Trophoblast cell (in vitro differentiated cells and primary cell): ENCODE measurements at places on chromosomes 2 and 18.

GRCh38 chr2:158004126-158004764 lies 97.4 kb upstream of the UPP2 start:
- H3K27ac ChIP-seq: no peak overlapping the region
- DNase-seq: no peak
- H3K4me3 ChIP-seq: no peak overlapping the region
- no peaks in the 10 kb centered on the region for H3K27me3 ChIP-seq
- no peaks in the 10 kb centered on the region for H3K36me3 ChIP-seq

DNA sequence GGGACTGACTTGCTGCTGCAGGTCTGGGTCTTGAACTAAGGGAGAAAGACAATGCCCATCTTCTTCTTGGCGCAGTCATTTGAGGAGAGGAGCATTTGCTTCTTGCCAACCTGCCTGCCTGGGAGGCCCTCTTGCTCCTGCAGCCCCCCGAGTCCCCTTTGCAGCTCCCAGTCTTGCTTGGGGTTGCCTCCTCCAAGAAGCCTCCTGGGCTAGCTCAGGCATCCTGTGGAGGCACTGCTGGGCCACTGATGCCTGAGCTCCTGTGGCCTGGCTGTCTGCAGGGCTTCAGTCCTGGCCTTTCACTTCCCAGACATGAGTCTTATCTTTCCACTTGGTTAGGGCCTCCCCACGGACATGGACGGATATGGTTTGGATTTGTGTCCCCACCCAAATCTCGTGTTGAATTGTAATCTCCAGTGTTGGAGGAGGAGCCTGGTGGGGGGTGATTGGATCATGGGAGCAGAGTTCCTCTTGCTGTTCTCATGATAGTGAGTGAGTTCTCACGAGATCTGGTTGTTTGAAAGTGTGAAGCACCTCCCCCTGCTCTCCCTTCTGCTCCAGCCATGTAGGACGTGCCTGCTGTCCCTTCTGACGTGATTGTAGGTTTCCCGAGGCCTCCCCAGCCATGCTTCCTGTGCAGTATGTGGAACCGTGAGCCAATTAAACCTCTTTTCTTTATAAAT lies 17.3 kb downstream of the HPCAL1 start:
- DNase-seq: no peak
- H3K36me3 ChIP-seq: no peaks in the 10 kb centered on the region
- peaks cover 4% of the 10 kb centered on the region for H3K4me1 ChIP-seq
- H3K27ac ChIP-seq: no peak overlapping the region

- no peak overlapping the region for H3K4me3 ChIP-seq
- no peaks in the 10 kb centered on the region for H3K4me1 ChIP-seq
- no peak for DNase-seq
- H3K36me3 ChIP-seq: no peaks in the 10 kb centered on the region
- no peak overlapping the region for H3K27ac ChIP-seq
These were observed 279.6 kb downstream of the SLC4A3 start for GRCh38 chr2:219907011-219907365.

GRCh38 chr2:200964498-200964897 lies 1.0 kb upstream of the ORC2 start:
- DNase-seq: peak; percentile 10
- no peaks in the 10 kb centered on the region for H3K27me3 ChIP-seq
- no peak overlapping the region for H3K4me3 ChIP-seq
- H3K36me3 ChIP-seq: no peaks in the 10 kb centered on the region
- peaks cover 5% of the 10 kb centered on the region for H3K4me1 ChIP-seq

GRCh38 chr2:241616168-241617125 lies 20.5 kb downstream of the THAP4 start:
- H3K36me3 ChIP-seq: peaks cover 13% of the 10 kb centered on the region
- H3K4me1 ChIP-seq: peaks cover 4% of the 10 kb centered on the region
- no peak overlapping the region for H3K4me3 ChIP-seq
- no peak overlapping the region for H3K27ac ChIP-seq
- H3K27me3 ChIP-seq: no peaks in the 10 kb centered on the region
- no peak for DNase-seq

GRCh38 chr18:40152859-40153258 lies 1802.2 kb upstream of the PIK3C3 start:
- H3K27me3 ChIP-seq: no peaks in the 10 kb centered on the region
- DNase-seq: no peak
- H3K4me1 ChIP-seq: no peaks in the 10 kb centered on the region
- H3K4me3 ChIP-seq: no peak overlapping the region
- H3K36me3 ChIP-seq: no peaks in the 10 kb centered on the region

GRCh38 chr2:223306371-223306770 lies 254.4 kb downstream of the KCNE4 start:
- no peaks in the 10 kb centered on the region for H3K36me3 ChIP-seq
- H3K4me3 ChIP-seq: no peak overlapping the region
- H3K4me1 ChIP-seq: no peaks in the 10 kb centered on the region
- DNase-seq: peak; percentile 50
- no peaks in the 10 kb centered on the region for H3K27me3 ChIP-seq

DNA sequence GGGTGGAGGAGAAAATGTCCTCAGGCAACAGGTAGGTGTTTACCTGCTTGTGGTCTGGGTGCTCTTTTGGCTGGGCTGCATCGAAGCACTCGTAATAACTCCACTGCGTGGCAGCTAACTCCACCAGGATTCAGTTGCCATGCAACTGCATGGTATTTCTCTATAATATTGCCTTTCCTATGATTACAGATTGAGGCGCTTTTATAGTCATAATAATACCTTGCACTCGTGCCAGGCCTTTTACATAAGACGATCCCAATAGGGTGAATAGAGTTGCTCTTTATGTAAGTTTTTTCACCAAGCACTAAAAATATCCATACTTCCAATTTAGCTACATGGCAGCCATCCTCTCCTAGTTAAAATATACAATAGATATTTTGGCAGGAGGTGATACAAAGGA lies 19.7 kb upstream of the NYAP2 start:
- no peak overlapping the region for H3K4me3 ChIP-seq
- DNase-seq: no peak
- H3K27ac ChIP-seq: no peak overlapping the region
- no peaks in the 10 kb centered on the region for H3K36me3 ChIP-seq
- no peaks in the 10 kb centered on the region for H3K27me3 ChIP-seq

GRCh38 chr18:13525381-13526029 lies 200.9 kb downstream of the FAM210A start:
- H3K4me3 ChIP-seq: no peak overlapping the region
- H3K4me1 ChIP-seq: no peaks in the 10 kb centered on the region
- no peak for DNase-seq
- no peaks in the 10 kb centered on the region for H3K27me3 ChIP-seq

- H3K27me3 ChIP-seq: no peaks in the 10 kb centered on the region
- no peaks in the 10 kb centered on the region for H3K36me3 ChIP-seq
- H3K4me1 ChIP-seq: peaks cover 66% of the 10 kb centered on the region
- no peak overlapping the region for H3K4me3 ChIP-seq
- H3K27ac ChIP-seq: peak overlapping the region; percentile 82
These were observed 294.2 kb downstream of the DYSF start for GRCh38 chr2:71747559-71747958.

- no peak overlapping the region for H3K4me3 ChIP-seq
- no peaks in the 10 kb centered on the region for H3K36me3 ChIP-seq
- H3K27ac ChIP-seq: no peak overlapping the region
- DNase-seq: no peak
- peaks cover 6% of the 10 kb centered on the region for H3K4me1 ChIP-seq
- no peaks in the 10 kb centered on the region for H3K27me3 ChIP-seq
These were observed 17.7 kb downstream of the FIGN start for GRCh38 chr2:163717993-163718680.

DNA sequence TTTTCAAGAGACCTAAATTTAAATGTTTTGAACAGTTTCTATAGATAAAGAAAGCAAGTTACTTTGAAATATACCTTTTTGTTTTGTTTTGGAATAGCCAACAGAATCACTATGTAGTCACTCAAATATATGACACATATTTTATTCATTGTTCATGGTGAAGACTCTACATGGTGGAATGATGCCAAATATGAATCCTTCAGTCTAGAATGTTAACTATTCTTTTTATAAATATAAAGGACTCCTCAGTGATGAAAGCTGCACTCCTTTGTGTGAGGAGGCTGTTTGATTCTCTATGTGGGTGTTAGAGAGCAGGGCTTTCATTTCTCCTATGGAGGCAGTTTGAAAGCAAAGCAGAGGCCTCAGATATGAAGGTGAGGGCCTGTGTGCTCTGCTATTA lies 396.4 kb upstream of the LRRTM1 start:
- H3K27me3 ChIP-seq: no peaks in the 10 kb centered on the region
- H3K4me1 ChIP-seq: peaks cover 3% of the 10 kb centered on the region
- no peak overlapping the region for H3K4me3 ChIP-seq
- H3K27ac ChIP-seq: no peak overlapping the region
- H3K36me3 ChIP-seq: no peaks in the 10 kb centered on the region

- H3K27me3 ChIP-seq: no peaks in the 10 kb centered on the region
- no peaks in the 10 kb centered on the region for H3K36me3 ChIP-seq
- H3K4me1 ChIP-seq: no peaks in the 10 kb centered on the region
These were observed 410.0 kb upstream of the KCNH7 start for GRCh38 chr2:163248376-163249253.

DNA sequence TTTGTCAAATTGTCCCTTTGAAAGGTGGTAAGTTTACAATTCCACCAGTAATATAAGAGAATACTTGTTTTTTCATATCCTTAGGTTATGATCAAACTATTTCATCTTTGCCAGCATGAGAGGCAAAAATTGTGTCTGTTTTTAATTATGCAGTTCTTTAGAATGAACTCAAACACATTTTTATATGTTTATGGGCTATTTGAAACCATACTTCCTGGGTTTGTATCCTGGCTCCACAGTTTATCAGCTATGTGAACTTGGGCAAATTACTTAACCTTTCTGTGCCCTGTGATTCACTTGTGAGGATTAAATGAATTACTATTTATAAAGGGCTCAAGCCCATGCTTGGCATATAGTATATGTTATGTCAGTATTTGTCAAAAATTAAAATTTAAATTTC lies 109.4 kb downstream of the TANC1 start:
- no peak for DNase-seq
- H3K4me3 ChIP-seq: no peak overlapping the region
- H3K27me3 ChIP-seq: no peaks in the 10 kb centered on the region
- H3K4me1 ChIP-seq: peaks cover 2% of the 10 kb centered on the region
- H3K27ac ChIP-seq: no peak overlapping the region

- H3K4me3 ChIP-seq: no peak overlapping the region
- no peak overlapping the region for H3K27ac ChIP-seq
- no peaks in the 10 kb centered on the region for H3K27me3 ChIP-seq
- H3K4me1 ChIP-seq: no peaks in the 10 kb centered on the region
- no peak for DNase-seq
These were observed 401.9 kb downstream of the HRH4 start for GRCh38 chr18:24862201-24862816.

DNA sequence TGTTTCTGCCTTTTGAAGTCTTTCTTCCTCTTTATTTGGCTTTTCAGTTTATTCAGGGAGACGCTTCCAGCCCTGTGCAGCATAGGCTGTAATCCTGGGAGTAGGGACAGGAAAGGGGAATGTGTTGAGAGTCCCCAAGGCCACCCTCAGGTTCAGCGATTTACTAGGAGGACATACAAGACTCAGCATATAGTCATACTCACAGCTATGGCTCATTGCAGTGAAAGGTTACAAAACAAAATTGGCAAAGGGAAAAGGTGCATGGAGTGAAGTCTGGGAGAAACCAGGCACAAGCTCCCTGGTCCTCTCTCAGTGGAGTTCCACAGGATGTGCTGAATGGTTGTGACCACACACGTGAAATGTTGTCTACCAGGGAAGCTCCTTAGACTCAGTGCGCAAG lies 49.6 kb upstream of the ZNF638 start:
- no peaks in the 10 kb centered on the region for H3K27me3 ChIP-seq
- no peaks in the 10 kb centered on the region for H3K36me3 ChIP-seq
- H3K4me1 ChIP-seq: peaks cover under 1% of the 10 kb centered on the region

DNA sequence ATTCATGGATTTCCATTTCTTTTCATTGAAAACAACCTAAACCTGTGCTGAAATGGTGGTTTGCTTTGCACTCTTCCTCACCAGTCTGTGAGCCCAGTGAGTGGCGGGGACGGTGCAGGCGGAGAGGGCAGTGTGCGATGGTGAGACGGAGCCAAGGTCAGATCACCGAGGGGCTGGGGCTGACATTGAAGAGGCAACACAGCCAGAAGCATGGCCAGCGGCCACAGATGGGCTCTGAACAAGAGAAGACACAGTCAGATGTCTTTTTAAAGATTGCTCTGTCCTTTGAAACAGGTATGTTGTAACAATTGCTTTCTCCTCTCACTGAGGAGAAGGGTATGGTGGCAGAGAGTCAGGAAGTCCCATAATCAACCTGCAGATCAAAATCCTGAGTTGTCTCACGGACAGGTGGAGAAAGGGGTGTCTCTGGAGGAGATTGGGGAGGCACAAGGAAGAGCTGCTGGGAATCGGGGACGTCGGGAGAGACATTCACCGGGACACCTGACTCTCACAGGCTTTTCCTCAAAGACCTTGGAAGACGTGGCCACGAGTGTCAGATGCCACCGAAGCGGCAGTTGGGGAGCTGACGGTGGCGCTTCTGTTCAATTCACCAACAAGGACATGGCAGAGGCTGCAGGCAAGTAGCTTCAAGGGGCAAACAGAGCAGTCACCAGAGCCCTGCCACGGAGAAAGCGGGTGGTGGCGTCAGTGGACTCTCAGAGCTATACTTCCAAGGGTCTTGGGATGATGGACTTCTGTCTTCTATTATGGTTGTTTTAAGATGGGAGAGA lies 12.1 kb upstream of the ZNF516 start:
- H3K36me3 ChIP-seq: no peaks in the 10 kb centered on the region
- no peaks in the 10 kb centered on the region for H3K4me1 ChIP-seq
- no peaks in the 10 kb centered on the region for H3K27me3 ChIP-seq
- no peak for DNase-seq

DNA sequence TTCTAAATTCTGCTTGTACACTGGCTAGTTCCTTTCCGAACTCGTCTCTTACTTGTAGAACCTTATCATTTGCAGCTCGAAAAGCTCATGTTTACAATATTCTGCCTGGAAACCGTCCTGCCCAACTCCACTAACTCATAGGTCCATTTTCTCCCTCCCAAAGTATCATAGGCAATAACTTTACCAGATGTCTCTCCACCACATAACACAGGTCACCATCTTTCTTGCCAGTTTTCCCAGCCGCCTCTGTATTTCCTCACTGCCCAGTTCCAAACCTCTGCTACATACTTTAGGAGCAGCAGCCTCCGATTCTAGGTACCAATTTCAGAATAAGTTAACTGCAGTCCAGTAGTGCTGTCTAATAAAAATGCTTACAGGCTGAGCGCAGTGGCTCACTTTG lies 259.5 kb downstream of the GLI2 start:
- DNase-seq: no peak
- no peak overlapping the region for H3K4me3 ChIP-seq

DNA sequence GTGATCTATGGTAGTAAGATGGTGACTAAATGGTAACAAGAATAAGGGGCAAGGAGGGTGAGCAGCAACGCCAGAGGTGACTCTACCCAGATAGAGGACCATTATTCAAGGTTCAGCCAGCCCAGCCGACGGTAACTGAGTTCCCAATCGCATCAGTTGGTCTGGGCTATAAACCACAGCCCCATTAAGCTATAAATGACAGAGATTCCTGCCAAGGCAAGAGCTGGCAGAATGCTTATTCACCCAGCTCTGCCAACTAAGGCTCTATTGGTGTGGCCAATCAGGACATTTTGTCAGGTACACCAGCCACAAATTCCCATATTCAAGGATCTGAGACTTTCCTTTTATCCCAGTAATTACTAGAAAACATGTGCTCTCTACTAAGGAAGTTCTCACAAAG lies 3.6 kb downstream of the CHN1 start:
- no peaks in the 10 kb centered on the region for H3K36me3 ChIP-seq
- H3K27ac ChIP-seq: no peak overlapping the region
- H3K4me3 ChIP-seq: no peak overlapping the region
- DNase-seq: no peak
